Ascending aorta (tissue), 2 donors: ENCODE measurements at places on chromosomes 6 and 20. TPM values are rescaled to one million over a fixed set of nuclear protein-coding genes. Genes with fewer than 3 reads are reported as not detected.

ZBTB12 gene
- 7.3 TPM for total RNA-seq

CCN6 gene
- total RNA-seq: not detected

TRIM40 gene
- total RNA-seq: not detected

SIRPD gene
- not detected for total RNA-seq

HCK gene
- total RNA-seq: 16.8 TPM

TMEM217 gene
- total RNA-seq: not detected

DAAM2 gene
- total RNA-seq: 44.0 TPM

HNF4A gene
- not detected for total RNA-seq

KIF25 gene
- total RNA-seq: not detected

ARHGAP40 gene
- not detected for total RNA-seq

DNA sequence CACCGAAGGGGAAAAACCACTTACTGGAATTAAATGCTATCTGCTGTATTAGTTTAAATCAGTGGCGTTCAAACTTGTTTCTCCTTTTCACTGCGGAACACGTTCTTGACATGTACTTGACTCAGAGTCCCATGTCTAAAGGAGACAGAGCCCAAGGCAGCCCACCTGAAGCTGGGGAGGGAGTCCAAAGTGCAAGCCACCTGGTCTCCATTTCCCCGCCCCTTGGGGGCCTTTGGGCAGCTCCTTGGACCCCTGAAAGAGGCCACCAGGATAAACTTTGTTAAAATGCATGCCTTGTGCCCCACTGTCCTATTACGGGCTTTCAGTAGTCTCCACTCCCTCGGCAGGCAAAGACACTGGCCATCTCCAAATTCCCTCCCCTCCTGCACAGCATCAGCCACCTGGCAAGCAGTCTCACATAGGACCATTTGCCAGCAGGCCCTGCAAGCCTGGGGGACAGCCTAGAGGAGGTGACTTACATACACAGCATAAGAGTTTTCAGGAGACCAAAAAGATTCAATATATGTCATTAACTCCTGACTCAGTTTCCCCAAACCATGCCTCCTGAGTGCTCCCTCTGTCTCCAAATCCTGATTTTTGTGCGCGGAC is 6.7 kb downstream of the PCK1 start:
- no peak for DNase-seq

- DNase-seq: no peak
These were observed 31.0 kb downstream of the GABRR2 start for GRCh38 chr6:89284081-89284480.

GRCh38 chr20:51460569-51461265 is 81.8 kb downstream of the NFATC2 start:
- DNase-seq: no peak

DNA sequence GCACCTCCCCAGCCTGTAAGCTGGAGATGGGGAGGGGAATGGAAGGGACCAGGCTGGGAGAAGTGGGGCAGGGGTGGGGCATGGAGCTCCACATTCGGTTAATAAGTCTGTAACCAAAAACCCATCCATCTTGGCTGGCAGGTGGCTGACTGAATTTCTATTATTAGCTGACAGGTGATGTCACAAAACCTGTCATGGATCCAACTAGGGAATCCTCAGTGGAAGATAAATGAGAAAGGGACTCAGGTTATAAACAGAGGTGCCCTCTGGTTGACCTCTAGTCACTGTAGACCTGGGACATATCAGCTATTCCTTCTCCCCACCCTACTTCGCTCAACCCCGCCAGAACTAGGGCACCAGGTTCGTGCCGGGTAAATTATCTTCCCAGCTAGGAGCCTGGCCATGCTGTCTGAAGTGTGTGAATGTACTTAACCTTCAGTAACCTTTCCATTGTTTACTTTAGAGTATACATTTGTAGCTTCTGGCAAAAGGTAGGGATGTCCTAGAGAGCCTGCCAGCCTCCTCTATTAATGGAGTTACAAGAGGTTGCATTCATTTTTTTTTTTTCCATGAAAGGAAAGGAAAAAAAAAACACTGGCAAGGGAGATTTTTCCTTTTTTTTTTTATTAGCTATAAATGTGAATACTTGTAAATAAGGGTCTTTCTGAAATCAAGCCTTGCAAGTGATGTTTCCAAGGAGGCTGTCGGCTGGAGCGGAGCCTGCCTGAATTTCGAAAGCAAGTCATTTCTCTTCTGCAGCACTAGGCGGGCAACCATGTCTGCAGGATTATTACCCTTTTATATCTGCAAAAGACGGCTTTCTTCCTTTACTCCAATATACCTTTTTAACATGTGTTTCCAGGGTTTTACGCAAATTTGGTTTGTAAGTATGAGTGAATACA is 135.9 kb downstream of the TMEM242 start:
- no peak for DNase-seq

DNA sequence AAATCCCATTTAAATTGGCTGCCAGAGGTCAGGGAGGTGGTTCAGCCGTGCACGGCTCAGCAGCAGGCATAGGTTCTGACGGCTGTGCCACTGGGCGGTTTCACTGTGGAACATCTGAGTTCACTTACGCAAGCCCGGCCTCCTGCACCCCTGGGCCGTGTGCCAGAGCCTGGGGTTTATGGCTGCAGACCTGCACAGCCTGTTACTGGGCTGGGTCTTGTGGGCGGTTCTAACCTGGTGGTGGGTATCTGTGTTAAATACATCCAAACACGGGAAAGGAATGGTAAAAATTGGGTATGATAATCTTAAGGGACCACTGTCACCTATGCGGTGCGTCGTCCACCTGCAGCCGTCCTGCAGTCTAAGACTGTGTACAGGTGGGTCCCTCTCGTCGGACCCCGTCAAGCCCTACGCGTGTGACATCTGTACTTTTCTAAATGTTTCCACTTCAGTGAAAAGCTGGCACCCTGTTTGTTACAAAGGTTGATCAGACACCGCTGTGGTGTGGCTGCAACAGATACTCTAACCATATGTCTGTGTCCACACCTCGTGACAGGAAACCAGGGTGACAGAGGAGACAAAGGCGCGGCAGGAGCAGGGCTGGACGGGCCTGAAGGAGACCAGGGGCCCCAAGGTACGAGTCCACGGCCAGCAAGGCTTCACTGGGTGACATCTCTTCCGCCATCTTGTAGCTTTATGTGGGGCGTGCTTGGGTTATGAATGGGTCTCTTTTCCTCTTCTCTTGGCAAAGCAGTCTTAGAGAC is 21.5 kb downstream of the COL9A3 start:
- DNase-seq: no peak

DNA sequence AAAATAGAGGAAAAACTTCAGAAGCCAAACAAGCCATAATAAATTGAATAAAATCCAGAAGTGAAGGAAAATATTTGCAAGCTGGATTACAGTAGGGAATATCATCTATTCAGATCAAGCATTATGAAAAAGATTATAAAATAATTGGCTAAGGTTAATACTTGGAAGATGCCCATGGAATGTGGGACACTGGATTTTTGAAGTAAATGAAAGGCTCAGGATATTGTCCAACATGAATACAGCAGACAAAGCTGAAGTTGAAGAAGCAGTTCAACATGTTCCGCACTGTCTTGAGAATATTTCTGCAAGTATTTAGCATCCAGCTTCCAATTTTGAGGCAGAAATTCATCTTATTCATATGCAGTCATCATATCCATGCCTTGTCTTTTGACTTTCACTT is 1278.4 kb upstream of the GJE1 start:
- DNase-seq: no peak

GRCh38 chr20:59992526-59993084 is 34.4 kb downstream of the CDH26 start:
- DNase-seq: no peak

- no peak for DNase-seq
These were observed 139.1 kb upstream of the VGLL2 start for GRCh38 chr6:117126213-117126612.

DNA sequence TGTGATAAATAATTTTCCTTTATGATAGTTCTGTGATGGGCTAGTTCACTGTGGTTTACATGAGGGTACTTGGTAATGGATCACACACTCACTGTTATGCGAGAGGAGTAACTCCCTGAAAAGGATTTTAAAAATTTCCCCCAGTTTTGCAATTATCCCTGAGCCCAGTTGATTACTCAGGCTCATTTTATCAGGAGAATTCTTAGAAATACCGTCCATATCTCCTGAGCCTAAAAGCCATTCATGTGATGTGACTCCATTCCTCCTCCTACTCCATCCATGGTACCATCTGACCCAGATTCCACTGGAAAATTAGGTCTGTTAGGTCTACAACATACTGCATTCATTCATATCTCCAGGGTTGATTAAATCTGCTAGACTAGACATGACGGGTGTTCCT is 16.4 kb upstream of the IBTK start:
- DNase-seq: no peak

DNA sequence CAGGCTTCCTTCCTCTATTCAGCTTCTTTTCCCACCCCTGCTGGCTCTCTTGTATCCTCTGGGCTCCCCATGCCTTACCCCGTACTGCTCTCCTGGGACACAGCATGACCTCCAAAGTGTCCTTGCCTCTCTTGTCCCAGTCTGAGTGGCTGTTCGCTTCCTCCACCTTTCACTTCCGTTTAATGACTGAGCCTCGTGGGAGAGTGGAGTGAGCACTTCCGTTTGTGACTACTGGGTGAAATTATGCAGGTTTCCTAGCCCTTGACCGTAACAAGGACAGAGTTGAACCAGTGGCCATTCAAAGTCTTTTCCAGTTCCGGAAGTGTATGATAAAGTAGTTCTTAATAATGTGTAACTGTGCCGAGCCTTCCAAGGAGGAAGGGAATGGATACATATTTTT is 109.2 kb downstream of the ARID1B start:
- no peak for DNase-seq

DNA sequence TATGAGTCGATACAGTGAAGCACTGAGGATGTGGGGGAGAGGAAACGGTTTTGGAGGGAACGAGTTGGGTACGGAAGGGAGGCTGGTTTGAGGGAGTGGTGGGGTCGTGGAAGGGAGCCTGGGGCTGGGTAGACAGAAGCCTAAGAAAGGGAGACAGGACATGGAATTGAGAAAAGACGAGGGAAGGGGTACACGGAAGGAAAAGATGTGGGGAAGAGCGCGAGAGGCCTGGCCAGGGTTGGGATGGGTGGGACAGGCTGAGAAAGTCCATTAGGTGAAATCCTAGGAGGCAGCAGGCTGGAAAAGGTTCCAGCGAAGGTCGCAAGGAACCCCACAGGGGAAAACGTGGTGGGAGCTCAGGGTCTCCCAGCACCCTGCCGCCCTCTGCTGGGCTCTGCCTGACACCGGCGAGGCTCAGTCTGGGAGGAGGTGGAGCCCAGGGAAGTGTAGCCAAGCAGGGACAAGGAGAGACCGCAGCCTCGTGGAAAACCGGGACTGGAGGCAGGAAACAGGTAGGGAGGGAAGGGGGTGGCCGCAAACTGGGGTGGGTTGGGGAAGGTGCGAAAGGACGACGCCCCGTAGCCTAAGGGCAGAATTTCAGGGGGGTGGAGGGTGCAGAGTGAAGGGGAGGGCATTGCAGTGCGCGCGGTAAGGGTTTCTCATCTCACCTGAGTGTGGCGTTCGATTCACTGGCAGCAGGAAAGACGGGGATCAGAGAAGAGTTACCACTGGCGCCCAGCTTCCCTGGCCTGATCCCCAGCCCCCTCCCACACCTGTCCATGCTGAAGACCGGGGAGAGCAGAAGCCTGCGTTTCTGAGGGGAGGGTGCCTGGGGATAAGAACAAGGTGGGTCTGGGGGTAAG is 4.3 kb downstream of the GABBR1 start:
- DNase-seq: peak; percentile 86

- DNase-seq: no peak
These were observed at the start of gene SLC23A2 for GRCh38 chr20:5001174-5002076. SLC23A2 (minus strand) TSS chr20:5001510; CDS start chr20:4932562, 68,948 bp downstream.

- no peak for DNase-seq
These were observed 51.2 kb downstream of the LGSN start for GRCh38 chr6:63268574-63268973.

GRCh38 chr6:14706378-14706929 is 539.4 kb upstream of the JARID2 start:
- peak; percentile 79 for DNase-seq

GRCh38 chr6:78942446-78942845 is 75.1 kb downstream of the IRAK1BP1 start:
- no peak for DNase-seq

GRCh38 chr20:62142252-62143080 is 728 bp downstream of the PSMA7 start:
- peak; percentile 67 for DNase-seq

DNA sequence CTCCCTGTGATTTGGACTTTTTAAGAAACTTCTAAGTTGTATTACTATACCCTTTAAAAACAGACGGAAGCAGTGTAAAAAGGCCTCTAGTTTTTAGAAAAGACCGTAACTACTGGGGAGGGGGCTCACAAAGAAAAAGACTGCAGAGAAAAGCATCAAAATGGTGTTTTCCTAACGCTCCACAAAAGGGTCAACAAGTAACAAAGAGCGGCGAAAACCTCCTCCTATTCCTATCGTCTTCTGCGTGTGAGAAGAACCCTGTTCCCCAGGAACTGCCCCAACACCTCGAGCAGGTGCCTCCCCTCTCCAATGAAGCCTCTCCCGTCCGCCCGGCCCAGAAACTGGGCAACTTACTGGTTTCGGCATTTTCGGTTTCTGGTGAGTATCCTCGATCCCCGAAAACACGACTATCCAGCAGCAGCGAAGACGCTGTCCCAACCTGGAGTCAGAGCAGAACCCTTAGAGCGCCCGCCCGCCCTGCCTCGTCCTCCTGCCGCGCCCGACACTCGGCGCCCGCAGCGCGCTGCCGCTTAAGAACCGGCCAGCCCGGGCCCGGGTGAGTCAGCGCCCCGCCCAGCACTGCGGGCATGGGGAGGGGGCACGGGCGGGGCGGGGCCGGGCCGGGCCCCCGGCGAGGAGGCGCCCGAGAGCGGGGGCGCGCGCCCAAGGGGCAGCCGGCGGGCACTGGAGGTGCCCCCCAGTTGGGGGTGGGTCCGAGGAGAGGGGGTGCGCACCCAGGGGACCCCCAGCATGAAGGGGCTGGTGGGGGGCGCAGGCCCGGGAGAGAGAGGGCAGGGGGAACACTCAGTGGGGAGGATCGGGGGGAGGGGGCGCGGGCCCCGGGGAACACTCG is 1.2 kb downstream of the EZR start:
- peak; percentile 91 for DNase-seq

DNA sequence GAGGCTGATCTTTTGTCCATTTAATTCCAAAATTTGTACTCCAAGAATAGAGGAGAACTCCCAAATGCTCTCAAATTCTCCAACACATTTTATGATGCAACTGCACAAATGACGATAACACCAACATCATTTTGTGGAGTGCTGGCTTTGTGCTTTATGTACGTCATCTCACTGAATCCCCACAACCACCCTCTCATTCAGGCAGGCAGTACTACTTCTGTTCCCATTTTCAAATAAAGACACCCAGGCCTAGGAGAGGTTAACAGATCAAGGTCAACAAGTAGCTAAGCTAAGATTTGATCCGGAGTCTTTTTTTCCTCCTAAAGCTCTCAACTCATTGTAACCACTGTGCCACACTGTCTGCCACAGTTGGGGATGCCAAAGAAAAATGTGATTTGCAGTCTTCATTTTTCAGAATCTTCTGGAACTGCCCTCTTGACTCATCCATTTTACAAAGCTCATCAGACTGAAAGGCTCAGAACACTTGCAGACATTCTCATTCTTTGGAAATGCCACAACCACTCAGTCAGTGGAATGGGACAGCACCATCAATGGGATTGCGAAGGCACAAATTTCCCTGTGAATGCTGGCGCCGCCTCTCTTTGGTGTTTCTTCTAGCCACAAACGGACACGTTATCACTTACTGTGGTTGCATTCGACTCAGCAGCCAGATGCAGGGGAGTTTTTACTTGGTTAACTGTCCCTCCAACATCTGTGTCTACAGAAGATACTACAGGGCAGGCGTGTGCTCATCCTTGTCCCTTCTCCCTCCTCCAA is 184.4 kb downstream of the GJA10 start:
- no peak for DNase-seq
